ENCODE measurements at places on chromosomes 6 and 20. TPM values are rescaled to one million over a fixed set of nuclear protein-coding genes. Genes with fewer than 3 reads are reported as not detected.

The KCNQ5 gene
- 2.4 TPM for polyA plus RNA-seq

The ECI2 gene
- polyA plus RNA-seq, result 47.6 TPM

The TCEA2 gene
- polyA plus RNA-seq, result not detected

The LST1 gene
- polyA plus RNA-seq, result 8.8 TPM

The ADTRP gene
- not detected for polyA plus RNA-seq

The HCRTR2 gene
- polyA plus RNA-seq, result not detected

The MAP1LC3A gene
- polyA plus RNA-seq, result 21.7 TPM

The BHLHE23 gene
- polyA plus RNA-seq, result not detected

The C2 gene
- polyA plus RNA-seq, result 4.3 TPM

The CST11 gene
- polyA plus RNA-seq, result not detected

The PREX1 gene
- 19.9 TPM for polyA plus RNA-seq

The IGF2R gene
- 144 TPM for polyA plus RNA-seq

The BNIP5 gene
- polyA plus RNA-seq, result 0.12 TPM

All from muscle of arm (tissue), 14 donors.